RCC 7860 (cell line): ENCODE measurements at places on chromosomes 2 and 18.
A peak's percentile ranks its signal among the peaks of the same experiment; 100 is the strongest.

DNA sequence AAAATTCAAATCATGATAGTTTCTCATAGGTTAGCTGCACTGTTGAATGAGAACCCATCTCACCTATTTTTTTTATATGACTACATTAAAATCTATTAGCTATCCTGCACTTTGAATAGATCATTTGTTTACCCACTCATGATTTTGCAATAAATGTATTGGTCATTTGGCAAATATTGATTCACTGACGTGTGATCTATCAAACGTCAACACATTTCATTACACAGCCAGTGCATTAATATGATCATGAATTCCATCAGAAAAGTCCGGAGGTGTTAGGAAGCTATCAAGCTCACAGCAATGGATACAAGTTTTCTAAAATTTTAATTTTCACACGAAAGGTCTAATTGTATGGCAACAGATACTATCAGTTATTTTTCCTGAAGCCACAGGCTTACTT, 128.2 kb upstream of the ID2 start:
- no peak for DNase-seq

DNA sequence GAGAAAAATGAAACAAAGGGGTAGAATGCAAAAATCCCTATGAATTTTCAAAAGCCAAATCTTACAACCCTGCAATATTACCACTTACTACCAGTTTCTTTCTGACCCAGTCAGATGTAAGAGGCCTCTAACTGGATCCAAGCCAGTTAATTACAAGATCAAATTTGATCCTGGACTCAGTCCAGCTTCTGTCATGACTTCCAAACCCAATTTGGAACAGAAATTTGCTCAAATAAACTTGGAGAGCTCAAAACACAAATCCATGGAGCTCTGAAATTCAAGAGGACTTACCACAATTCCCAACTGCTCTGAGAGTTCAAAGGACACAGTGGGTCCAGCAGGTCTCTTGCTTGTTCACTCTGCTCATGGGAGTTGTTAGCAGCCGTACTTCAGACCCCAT, 1271.7 kb upstream of the SLC39A10 start:
- DNase-seq: no peak

DNA sequence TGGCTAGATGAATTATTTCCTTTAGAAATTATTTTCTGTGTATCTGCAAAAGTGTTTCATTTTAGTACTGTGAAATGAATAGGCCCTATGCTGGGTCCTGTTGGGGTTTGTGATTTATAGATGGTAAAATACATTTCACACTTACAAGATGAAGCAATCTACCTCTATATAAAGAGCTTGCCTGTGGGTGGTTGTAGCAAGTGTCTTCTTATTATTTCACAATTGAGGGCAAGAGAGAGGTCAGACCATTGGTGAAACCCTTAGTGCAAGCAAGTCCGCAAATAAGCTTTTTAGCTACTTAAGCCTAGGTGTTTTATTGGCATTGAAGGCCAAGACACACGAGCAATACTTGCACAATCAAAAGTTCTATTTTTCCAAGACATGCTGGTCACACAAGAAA, 153.1 kb downstream of the FMNL2 start:
- DNase-seq: no peak

GRCh38 chr2:196670342-196670741, 30.8 kb downstream of the CCDC150 start:
- no peak for DNase-seq

DNA sequence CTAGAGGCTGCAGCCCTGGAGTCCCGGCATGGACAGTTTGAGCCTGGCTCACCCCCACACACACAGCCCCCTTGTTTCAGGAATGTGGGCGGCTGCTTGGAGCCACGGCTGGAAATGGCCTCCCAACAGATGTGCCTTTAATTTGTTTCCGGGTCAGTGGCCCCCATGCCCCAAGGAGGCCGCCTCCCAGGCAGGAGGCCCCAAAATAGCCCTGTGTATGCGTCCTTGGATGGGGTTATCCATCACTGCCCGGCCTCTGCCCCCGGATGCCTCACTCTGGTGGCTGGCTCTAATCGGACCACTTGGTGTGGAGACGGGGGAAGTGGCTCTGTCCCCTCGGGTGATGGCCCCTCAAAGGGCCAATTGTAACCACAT, 151.9 kb upstream of the MYCN start:
- DNase-seq: no peak

DNA sequence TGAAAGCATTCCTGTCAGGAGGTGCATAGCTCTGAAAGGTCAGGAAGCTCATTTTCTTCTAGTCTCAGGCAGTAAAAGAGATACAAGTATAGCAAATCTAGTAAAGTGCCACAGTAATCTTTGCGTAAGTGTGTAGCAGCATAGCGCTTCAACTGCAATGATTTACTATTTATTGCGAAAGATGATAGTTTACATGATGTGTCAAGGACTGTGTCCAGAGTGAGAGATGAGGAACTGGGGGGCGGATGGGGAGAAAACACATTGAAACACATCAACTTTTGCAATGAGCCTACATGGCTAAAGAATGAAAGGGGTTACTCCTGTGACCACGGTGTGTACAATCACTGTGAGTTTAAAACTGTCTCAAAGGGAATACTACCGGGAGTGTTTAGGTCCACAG, 644.4 kb downstream of the GALR1 start:
- DNase-seq: no peak

DNA sequence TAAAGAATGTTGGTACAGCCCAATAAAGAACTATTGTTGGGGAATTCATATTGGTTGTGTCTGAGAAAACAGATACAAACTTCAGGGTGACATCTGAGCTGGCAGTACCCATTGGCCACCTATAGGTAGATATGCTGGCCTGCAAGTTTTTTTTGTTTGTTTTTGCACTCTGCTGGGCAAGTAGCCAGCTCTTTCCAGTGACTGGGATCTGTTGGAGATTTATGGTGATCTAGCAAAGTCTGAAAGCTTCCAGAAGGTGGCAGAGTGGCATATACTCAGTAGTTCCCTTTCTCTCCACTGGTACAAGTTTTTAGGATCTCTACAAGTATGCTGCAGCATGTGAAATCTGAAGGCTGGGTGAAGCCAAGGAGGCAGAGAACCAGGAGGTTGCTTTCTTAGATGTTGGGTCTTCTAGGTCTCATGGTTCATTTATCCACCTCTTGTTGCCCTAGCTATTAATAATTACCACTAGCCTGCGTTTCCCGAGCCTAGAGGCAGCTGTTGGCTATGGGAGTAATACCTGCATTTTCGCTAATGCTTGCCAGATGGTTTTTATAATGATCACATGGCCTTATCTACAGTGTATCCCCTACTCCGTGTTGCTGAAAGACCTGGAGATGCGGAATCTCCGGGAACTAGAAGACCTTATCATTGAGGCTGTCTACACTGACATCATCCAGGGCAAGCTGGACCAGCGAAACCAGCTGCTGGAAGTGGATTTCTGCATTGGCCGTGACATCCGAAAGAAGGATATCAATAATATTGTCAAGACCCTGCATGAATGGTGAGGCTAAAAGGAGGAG, 9.5 kb downstream of the COPS7B start:
- DNase-seq: peak; percentile 72

GRCh38 chr2:196249860-196250259, 78.5 kb upstream of the STK17B start:
- no peak for DNase-seq

DNA sequence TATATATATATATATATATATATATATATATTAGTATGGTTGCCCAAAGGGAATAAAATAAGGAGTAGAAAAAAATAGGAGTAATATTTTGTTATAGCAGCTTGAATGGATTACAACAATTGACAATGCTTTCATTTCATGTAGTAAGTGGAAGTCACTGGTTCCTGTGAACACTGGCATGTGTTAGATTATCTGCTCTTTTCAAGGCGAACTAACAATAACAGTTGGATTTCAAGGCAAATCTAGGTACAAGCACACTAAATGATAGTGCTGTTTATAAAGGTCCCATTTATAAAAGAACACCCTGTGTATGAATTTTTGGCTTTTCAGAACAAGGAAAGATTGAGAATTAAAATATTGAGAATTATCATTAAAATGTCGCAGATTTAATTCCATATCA, 1535.7 kb downstream of the LRP1B start:
- DNase-seq: no peak

- no peak for DNase-seq
Observed at GRCh38 chr2:212973347-212973746, 178.1 kb downstream of the IKZF2 start.

- no peak for DNase-seq
Observed at GRCh38 chr2:125935559-125935958, 720.4 kb upstream of the GYPC start.

DNA sequence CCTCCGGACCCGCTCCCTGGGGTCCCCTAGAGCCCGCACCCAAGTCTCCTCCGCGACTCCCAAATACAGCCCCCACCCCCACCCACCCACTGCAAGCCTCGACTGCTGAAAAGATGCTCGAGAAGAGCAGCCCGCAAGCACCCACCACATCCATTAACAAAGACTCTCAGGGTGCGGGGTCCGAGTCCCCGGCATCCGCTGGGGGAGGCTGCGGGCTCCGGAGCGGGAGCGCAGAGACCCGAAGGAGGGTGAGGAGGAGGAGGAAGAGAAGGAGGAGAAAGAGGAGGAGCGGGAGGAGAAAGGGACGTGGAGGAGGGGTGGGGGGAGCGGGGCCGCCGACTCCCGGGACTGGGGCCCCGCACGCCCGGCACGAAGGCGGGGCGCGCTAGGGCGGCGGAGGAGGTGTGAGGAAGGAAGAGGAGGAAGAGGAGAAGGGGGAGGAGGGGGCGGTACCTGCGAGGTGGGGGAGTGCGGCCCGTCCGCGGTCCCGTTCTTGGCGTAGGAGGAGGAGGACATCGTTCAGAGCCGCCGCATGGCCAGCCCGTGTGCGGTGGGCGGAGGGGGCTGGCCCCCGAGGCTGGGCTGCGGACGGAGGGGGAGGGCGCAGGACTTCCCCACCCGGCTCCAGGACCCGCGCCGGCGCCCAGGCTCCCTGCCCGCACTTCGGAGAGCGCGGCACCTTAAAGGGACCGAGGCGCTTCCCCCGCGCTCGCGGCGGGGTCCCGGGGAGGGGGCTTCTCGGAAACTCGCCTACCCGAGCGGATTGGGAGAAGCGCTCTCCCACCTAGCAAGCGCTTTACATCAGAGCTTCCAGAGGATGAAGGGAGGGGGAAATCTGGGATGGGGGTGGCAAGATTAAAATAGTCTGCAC, at the start of gene CACNB4:
CACNB4 (minus strand) TSS at position 549 of the 871 bp plus-strand sequence.
- DNase-seq: no peak

DNA sequence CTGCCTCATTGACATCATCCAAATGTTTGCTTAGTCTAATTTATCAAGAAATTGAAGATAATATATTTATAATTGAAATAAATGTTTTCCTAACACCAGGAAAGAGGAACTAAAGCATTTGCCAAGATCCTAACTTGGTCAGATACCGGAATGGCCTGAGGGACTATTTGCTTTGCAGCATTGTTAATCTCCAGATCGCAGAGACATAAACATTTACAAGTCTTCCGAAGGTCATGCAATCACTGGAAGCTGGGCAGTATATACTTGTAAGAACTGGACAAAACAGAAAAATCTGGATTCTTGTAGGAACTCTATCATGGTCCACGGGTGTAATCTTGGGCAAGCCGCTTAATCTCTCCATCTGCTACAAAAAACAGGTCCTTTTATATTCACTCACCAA, 42.2 kb downstream of the CYBRD1 start:
- DNase-seq: no peak
